ENCODE measurements at places on chromosomes 12 and 14.

DNA sequence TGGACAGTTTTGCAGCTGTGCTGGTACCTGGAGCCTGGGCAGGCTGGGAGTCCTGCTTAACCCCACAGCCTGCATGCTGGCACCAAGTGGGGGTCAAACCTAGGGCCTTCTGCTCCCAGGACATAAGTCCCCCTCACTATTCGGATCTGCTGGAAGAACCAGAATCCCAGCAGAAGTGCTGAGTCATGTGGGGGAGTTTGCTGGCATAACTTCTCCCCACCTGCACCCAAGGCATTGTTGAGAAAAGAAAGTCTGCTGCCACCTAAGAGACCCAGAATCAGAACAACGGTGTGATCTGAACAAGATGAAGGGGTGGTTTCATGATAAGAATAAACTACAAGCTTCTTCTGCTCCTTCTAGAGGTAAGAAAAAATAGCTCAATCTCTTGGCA, 102.7 kb downstream of the RBM19 start:
- no peak for DNase-seq

- no peak for DNase-seq
These were observed 17.1 kb downstream of the LMO3 start for GRCh38 chr12:16588812-16589211.

DNA sequence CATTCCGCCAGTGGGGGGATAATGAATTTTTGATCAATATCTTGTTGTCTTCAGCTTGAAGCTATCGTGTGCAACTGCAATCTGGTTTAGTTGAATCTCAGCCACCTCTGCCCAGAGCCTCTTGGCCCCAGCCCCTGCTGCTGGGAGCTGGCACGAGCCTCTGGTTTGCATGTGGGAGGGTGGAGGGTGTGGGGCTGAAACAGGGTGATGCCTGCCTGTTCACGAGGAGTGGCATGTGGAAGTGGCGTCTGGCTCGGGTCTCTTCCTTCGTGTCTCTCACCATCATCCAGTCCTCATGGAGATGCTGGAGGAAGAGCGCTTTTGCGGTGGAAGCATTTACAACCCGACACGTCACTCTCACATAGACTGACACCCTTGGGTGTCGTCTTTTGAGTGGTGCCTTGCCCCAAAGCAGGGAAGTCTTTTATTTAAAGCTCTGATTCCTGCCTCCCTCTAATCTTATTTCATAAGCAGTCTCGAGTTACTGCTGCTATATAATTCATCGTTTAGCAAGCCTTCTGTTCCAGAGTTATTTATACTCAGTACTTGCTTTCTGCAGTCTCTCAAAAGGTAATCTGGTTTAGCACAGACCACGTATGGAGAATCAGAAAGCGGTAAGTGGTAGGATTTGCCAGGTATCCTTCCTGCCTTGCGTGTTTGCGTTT, 64.5 kb downstream of the AACS start:
- DNase-seq: no peak

DNA sequence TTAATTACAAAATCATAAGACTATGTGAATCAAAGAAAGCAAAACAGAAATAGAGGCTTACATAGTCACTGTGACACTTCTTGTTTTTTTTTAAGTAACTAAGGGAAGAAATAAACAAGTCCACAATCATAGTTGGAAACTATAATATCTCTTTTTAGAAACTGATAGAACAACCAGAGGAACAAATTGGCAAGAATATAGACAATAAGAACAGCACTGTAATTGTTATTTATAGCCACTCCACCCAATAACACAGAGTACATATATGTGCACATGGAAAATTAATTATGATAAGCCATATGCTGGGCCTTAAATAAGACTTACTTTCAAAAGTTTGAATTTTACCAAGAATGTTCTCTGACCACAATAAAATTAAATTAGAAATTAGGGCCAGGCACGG, 101.1 kb downstream of the PLEKHG7 start:
- no peak for DNase-seq
